ENCODE measurements at places on chromosomes 16 and 17.

- DNase-seq: no peak
Measured at GRCh38 chr17:27511168-27511883, 55.1 kb downstream of the KSR1 start.

GRCh38 chr17:77817953-77818352 lies 140.6 kb upstream of the TNRC6C start:
- no peak for DNase-seq

GRCh38 chr17:81158688-81159590 lies 6.4 kb upstream of the PVALEF start:
- no peak for DNase-seq

- DNase-seq: no peak
Measured at GRCh38 chr17:27565874-27566670, 64.9 kb upstream of the LGALS9 start.
